ENCODE measurements at places on chromosomes 7 and 10. TPM values are rescaled to one million over a fixed set of nuclear protein-coding genes. Genes with fewer than 3 reads are reported as not detected.
A peak's percentile ranks its signal among the peaks of the same experiment; 100 is the strongest.

GRCh38 chr10:132401401-132402118 lies 4.6 kb downstream of the PWWP2B start:
- DNase-seq = no peak

GRCh38 chr7:37187179-37187578 lies 261.5 kb downstream of the ELMO1 start:
- DNase-seq = no peak

- no peak for DNase-seq
Observed at GRCh38 chr10:128914681-128915080, 552.4 kb upstream of the MGMT start.

- DNase-seq = no peak
Observed at GRCh38 chr10:63696205-63696604, 175.0 kb downstream of the REEP3 start.

GRCh38 chr7:135377171-135377570 lies 132.7 kb downstream of the CNOT4 start:
- DNase-seq = no peak

- no peak for DNase-seq
Observed at GRCh38 chr10:17022466-17022825, 107.2 kb downstream of the CUBN start.

DNA sequence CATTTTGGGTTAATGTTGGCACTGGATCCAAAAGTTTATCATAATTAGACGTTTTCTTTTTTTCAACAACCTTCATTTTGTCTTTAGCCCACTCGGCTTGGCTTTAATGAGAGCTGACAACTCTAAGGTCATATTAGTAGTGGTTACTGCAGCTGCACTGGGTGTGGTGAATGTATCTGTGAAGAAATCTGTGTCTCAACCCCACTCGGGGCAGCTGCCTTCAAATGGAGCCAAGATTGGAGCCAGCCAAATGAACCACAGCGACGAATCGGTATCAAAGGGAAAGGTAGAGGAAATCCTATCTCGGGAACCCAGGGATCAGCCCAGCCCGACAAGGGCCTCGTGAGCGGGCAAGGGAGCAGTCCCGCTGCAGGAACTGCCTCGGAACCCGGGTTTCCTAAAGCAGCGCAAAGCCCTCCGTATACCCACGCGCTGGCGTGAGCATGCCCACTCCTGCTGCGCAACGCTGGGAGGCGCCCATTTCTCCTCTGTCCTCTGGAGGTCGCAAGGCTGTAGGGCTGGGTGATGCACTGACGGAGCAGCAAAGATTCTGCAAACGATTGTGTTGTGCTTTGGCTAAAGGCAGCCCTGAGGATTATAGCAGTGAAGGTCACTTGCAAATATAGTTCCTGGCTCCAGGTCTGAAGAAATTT lies 98.7 kb upstream of the MBL2 start:
- DNase-seq = no peak

DNA sequence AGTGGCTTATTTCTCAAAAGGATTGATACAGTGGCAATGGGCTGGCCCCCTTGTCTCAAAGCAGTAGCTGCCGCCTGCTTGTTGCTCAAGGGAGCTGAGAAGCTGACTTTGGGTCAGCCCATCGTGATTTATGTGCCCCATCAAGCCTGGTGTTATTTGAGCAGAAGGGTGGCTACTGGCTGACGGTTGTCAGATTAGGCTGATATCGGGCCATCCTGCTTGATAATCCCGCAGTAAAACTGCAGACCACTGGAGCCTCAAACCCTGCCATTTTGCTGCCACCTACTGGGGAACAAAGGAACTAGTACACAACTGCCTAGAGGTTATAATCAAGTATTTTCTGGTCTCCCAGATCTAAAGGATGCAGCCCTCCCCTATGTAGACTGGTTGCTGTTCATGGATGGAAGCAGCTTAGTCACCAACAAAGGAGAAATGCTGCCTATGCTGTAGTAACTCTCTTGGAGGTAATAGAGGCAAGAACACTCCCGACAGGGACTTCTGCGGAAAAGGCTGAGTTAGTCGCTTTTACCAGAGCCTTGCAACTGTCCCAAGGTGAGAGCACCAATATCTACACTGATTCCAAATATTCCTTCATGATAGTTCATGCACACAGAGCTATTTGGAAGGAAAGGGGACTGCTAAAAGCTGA lies 65.9 kb upstream of the ZNF92 start:
- no peak for DNase-seq

DNA sequence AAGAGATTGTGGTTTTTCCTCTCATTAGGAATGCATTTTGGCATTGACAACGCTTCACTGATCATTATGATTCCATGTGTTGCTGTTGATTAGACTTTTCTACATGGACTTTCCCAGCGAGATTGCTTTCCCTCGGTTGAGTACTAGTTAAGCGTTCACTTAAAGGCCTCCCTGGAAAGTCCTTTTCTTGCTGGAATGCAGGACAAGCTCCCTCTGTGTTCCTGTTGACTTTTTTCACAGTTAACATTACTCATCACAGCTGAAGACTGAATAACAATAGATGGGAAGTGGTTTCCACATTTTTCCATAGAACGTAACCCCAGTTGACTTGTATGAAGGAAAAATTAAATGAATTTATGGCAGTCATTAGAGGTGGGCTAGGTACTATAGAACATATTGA lies 2.6 kb upstream of the CAV1 start:
- DNase-seq = peak; percentile 62

DNA sequence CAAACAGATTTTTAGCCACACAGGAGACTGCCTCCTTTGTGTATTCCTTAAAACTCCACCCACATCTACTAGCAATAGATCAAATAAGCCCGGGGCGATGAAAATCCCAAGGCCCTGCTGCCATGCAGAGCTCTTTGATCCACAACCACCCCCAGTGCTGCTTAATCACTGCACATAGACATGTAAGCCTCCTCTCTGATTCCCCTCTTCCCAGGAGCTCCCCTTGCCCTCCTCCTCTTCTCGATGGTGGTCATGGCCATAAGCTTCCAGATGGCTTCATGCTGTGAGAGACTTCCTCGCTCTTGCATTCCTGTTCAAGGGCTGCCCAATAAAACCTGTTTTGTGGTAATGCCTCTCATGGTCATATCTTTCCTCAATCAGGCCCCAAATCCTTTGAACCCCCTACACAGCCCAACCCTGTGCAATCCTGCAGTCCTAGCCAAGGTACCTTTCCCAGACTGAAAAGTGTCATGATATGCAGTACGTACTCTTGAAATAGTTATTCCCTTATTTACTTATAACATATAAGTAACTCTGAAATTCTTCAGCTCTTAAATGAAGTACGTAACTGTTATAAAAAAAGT lies 158.5 kb downstream of the CACNA2D1 start:
- no peak for DNase-seq

Gene KCP
- polyA plus RNA-seq = 0.02 TPM

Gene DCLRE1A
- polyA plus RNA-seq = 3.2 TPM

Gene MMRN2
- polyA plus RNA-seq = 2.7 TPM

GRCh38 chr10:9211228-9211627 lies 1156.7 kb downstream of the GATA3 start:
- DNase-seq = no peak

Gene SORCS1
- 0.01 TPM for polyA plus RNA-seq

All from BJ (cell line).